NCI-H1417 (cell line): ENCODE measurements at places on chromosomes 1 and 21.

DNA sequence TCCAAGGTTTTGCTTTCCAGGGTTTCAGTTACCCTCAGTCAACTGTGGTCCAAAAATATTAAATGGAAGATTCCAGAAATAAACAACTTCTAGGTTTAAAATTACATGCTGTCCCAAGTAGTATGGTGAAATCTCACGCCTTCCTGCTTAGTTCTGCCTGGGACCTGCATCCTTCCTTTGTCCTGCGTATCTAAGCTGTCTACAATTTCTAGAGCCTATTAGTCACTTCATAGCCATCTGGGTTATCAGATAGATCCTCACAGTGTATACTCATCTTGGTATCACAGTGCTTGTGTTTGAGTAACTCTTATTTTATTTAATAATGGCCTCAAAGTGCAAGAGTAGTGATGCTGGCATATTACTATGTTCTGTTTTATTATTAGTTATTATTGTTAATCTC, 157.7 kb downstream of the ROR1 start:
- DNase-seq = no peak

- no peak for DNase-seq
Observed at GRCh38 chr21:39050841-39051587, 132.2 kb downstream of the PSMG1 start.

DNA sequence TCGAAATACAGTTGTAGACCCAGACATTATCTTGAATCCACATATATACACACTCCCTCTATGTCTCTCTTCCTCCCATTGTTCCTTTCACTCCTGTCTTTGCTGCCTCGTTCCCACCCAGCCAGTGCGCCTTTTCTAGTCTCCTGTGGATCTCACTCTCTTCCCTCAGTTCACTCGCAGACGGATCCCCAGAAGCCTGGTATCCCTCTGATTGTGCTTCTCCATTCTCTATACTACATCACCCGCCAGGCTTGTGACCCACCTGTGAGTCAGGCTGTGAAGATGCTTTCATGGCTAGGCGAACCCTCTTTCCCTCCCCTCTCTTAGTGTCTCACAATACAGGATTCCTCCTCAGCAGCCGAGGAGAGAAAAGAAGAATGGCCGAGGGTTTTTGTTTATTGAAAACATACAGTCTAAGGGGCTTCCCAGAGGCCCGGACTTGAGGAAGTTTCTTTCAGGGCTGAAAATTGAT, 1.5 kb downstream of the HCN3 start:
- DNase-seq = no peak

DNA sequence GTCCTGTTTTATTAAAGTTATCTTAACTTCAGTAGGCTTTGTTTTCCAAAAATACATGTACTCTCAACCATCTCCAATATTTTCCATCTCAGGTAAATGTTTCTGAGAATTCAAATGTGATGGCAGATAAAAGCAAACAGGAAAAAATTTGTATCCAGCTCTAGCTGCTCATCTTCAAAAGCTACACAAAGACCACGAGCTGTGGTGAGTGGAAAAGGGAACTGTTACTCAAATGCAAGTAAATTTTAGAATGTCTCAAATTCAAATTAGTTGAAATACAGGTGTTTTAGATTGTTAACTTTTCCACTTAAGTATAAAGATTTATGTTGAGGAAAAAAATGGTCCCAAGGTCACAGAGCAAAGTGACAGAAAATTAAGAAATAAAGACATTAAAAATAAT, 216.0 kb downstream of the SLC45A1 start:
- no peak for DNase-seq

GRCh38 chr1:59485949-59486348, 189.1 kb downstream of the FGGY start:
- DNase-seq = no peak

- no peak for DNase-seq
Observed at GRCh38 chr1:206833106-206833680, 32.2 kb upstream of the IL20 start.

GRCh38 chr21:20343186-20343585, 655.0 kb upstream of the NCAM2 start:
- no peak for DNase-seq

- no peak for DNase-seq
Observed at GRCh38 chr1:232524056-232524455, 105.9 kb downstream of the SIPA1L2 start.

GRCh38 chr1:16348414-16349182, 3.7 kb downstream of the FBXO42 start:
- no peak for DNase-seq

- no peak for DNase-seq
Observed at GRCh38 chr1:193066606-193067005, 7.2 kb downstream of the RO60 start.

- no peak for DNase-seq
Observed at GRCh38 chr1:15158506-15159165, 5.1 kb downstream of the TMEM51 start.

DNA sequence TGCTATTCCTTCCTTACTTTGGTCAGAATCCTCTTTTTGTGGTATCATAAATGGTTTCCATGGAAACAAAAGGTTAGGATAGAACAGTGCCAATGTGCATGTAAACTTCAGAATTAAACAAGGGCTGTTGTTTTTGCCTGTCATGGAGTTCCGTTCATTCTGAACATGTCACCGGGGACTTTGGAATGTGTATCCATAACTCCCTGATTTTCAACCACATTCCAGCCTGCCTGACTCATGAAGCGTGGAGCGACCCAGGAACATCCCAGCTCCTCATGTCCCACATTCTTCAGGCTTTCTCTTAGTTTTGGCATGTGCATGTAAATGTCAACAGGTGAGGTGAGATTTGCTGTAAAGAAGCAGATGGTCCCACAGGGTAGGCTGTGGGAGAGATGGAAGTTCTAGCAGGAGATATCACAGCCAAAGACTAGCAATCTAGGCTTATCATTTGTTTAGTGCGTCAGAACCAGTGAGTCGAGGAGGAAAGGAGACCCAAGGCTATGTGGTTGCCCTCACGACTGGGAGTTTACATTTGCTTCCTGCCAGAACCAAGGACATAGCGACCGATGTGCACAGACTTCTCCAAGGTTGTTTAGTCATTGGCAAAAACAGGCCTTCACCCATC, 23.0 kb upstream of the DNAJC11 start:
- DNase-seq = no peak

- no peak for DNase-seq
Observed at GRCh38 chr1:187415065-187415464, 586.3 kb downstream of the PLA2G4A start.

- no peak for DNase-seq
Observed at GRCh38 chr1:117116090-117116783, 5.3 kb downstream of the TRIM45 start.

GRCh38 chr1:3465935-3466321, 11.5 kb downstream of the ARHGEF16 start:
- no peak for DNase-seq

GRCh38 chr1:212162635-212163034, 122.6 kb upstream of the PPP2R5A start:
- no peak for DNase-seq

DNA sequence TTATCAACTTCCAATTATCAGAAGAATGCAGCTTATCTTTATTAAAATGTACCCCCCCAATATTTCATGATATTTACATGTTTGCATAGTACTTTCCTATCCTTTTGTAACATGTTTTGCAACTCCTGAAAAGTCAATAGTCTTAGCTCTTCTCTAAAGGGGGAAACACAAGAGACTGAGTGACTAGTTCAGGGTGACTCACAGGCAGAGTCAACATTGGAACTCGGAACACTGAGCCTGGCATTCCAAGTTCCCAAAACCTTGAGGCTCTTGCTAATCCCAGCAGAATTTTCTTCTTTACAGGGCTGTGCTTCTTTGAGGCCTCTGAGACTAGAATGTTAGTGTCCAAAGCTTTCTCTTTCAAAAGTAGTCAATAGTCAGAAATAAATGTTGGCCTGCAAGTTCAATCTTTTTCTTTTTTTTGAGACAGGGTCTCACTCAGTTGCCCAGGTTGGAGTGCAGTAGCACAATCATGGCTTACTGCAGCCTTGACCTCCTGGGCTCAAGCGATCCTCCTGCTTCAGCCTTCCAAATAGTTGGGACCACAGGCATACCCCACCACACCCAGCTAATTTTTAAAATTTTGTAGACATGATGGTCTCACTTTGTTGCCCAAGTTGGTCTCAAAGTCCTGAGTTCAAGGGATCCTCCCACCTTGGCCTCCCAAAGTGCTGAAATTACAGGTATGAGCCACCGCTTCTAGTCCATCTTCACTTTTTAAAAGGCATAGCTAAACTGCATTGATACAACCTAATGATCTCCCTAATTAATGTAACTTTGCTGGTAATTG, 37.5 kb downstream of the ZNF281 start:
- DNase-seq = no peak

- no peak for DNase-seq
Observed at GRCh38 chr1:226908419-226908818, 31.7 kb upstream of the COQ8A start.

GRCh38 chr1:211703812-211704537, 28.6 kb upstream of the NEK2 start:
- DNase-seq = peak; percentile 67
